Left ventricle myocardium inferior (tissue), 1 donor: ENCODE measurements at places on chromosomes 2 and 18. TPM values are rescaled to one million over a fixed set of nuclear protein-coding genes. Genes with fewer than 3 reads are reported as not detected.
A peak's percentile ranks its signal among the peaks of the same experiment; 100 is the strongest.

- DNase-seq, result no peak
Measured at GRCh38 chr2:216698895-216699294, 3.5 kb upstream of the IGFBP5 start.

DNA sequence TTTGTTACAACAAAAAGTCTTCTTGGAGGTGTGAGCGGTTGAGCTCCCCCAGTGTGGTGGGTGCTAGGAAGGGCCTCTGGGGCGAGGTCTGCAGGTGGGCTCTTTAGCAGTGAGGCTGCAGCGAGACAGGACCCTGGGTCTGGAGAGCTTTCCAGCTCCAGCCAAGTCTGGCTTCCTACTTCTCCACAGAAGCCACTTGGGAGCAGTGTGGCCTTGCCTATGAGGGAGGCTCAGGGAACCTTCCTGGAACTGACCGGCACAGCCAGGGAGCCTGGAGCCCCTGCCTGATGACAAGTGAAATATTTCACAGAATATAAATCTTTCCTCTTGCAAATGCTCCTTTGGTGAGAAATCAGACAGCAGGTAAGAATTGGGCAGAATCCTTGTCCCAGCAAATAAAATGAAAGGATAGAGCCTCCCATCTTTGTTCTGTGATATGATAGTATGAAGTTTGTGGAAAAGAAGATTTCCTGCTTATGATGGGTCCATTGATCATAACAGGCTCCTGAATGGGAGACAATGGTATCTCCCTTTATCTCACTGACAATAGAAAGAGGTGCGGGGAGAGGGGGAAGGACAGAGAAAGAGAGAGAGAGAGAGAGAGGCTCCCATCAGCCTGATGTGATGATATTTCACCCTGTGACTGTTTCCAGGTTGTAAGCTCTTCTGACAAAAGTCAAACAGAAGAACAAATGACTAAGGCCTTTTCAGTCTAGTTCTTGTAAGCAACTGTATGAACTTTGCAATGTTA lies 289.8 kb upstream of the SPRED2 start:
- peak; percentile 29 for DNase-seq

DNA sequence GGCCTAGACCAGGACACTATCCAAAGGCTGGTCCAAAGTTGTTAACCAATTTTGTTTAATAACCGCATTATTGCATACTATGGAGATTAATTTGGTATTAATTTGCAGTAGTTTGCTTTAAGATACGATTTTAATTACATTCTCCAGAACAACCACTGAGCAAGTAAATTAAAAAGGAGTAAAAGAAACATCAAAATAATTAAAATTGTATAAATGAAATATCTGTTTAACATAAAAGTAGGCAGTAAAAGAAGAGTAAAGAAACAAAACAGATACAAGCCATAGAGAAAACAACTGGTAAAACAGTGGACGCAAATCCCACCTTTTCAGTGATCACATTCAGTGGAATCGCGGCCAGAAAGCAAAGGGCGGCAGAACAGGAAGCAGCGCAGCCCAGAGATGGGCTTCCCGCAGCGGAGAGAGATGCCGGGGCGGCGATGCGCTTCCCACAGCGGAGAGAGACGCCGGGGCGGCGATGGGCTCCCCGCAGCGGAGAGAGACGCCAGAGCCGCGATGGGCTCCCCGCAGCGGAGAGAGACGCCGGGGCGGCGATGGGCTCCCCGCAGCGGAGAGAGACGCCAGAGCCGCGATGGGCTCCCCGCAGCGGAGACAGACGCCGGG lies 176.8 kb downstream of the RTP5 start:
- no peak for DNase-seq

GRCh38 chr2:33322612-33323011 lies 153.8 kb upstream of the RASGRP3 start:
- DNase-seq, result no peak

DNA sequence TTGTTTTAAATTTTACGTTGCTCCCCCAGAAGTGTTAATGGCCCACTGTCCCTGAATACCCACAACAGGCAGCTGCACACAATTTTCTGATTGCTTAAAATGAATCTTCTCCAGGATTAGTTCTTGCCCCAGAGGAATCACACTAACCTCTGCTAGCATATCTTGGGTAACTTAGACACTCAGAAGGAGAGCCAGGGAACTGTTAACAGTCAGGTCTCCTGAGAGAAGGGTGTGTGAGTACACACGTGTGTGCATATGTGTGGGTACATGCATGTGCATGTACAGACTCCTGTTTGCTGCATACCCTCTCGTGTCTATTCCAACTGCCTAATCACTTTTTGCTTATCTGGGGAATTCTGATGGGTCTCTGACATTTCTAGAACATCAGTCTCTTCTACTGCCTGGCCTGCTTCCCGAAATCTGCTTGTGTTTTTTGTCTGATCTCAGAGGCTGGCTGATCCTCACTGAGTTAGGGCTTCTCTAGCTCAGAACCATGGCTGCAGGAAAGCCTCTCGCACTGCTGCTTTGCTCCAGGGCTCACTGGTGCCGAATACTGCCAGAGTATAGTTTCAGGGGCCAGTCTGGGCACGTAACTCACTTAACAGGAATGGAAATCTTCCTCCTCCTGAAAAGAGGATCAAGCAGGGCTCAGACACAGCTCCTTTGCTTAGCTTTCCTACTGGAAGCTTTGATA lies 62.8 kb downstream of the PRELID3A start:
- no peak for DNase-seq

DNA sequence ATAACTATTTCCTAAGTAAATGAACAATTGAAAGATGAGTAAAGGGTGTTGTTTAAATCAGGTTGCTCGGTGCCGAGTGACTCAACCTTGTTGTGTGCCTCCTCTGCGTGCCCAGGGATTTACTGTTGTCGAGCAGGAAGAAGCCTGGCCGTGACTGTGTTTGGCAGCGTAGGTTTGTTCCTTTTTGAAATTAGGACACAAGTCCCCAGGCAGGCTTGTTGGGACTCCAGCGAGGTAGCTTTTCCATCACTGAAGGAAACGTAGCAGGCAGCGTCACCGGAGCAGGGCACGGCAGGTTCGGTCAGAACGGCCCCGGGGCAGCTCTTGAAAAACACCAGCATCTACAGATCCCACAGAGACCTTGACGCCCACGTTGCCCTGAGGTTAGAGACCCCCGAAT lies 48.6 kb downstream of the TMEM18 start:
- no peak for DNase-seq

- DNase-seq, result no peak
Measured at GRCh38 chr2:162677476-162677875, 161.1 kb downstream of the KCNH7 start.

- no peak for DNase-seq
Measured at GRCh38 chr2:103172821-103173220, 411.0 kb downstream of the TMEM182 start.

DNA sequence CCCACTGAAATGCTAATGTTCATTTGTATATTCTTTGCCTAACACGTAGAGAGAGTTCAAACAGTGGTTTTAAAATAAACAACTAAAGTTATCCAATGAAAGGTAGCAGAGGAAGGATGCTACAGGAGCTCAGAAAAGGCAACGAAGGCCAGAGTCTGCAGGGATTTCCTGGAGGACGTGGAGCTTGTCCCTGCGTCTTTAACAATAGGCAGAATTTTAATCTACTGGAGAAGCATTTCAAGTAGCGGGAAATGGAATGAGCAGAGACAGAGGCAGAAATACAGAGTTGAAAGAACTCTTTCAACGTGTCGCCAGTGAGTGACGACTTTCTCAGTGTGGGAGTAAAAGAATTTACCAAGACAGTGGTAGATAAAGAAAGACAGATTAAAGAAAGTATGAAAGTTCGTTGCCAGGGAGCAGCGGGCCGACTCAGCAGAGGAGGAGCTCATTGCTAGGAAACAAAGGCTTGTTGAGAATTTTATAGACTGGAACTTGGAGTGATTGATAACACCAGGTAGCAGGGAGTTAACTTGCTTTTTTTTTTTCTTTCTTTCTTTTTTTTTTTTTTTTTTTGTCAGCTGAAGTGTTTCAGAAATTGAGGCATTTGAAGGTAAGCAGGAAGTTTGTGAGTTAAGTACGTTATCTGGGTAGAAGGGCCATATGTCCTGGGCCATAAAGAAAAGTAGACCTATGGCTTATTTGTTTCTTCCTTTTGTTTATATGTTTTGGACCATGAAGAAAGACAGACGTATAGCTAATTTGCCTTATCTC lies 625 bp upstream of the NBAS start:
- no peak for DNase-seq

GRCh38 chr18:55509631-55510324 lies 78.2 kb downstream of the TCF4 start:
- DNase-seq, result no peak

DNA sequence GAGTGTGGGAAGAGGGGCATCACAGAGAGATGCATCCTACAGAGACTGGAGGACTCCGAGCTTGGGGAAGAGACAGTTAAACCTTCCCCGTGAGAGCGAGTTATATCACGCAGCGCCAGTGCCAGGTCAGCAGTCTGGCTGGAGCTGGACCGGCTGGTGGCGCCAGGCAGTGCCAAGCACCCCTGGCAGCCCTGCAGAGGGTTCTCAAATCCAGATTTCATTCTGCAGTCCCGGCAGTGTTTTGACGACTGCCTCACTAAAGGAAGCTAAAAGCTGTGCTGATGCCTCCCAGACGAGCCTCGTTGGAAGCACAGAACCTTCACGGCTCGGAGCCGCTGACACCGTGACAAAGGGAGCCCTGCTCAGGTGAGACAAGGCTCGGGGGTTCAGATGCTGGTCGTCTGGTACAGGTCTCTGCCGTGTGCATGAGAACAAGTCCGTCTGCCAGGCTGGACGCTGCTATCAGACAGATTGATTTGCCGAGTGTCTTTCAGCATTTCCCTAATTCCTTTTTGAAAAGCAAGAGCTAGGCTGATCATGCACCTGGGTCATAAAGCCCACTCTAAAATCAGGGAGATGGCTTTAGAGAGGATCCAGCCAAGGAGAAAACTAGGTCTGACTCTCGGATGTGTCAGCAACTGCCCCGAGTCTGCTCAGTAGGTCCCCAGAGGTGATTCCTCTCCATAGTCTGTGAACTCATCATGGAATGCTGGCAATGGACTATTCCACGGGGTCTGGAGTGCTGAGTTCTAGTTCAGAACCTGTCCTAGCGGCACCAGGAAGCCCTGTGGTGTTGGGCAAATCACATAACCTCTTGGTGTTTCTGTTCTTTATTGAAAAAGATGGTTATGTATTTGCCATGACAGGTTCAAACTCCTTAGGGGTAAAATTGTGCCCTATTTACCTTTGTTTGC lies 240.6 kb downstream of the SOX11 start:
- peak; percentile 62 for DNase-seq

DNA sequence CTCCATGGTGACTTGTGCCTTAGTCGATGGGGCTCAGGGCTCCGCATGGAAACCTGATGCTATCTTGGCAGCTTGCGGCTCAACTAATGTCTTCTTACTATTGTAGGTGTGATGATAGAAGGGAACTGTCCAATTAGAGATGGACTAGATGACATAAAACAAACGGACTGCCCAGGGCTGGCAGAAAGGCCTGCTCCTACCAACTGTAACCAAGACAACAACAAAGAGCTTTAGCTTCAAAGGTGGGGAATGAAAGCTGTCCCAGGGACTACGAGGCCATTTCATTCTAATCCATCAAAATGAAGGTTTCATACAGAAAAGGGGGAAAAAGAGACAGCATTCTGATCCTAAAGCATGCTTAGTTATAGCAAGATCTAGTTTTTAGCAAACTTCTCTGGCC lies 186.9 kb upstream of the ACAA2 start:
- no peak for DNase-seq

DNA sequence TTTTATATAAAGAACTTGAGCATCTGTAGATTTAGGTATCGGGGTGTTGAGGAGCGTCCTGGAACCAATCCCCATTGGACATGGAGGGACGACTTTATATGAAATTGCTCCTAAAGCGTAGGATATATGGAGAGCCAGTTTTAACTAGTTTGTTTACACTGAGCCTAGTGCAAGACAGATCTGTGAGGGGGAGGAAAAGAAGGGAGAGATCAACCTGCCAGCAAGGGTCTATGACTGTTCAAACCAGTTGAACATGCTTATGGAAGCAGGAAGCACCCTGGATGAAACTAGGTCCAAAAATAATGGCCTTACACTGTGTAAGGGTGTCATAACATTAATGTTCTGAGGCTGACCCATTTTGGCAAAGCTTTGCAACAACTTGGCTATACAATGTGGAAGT lies 34.0 kb upstream of the SLC40A1 start:
- DNase-seq, result no peak

CACNB4 gene
- 0.25 TPM for total RNA-seq

SERPINB10 gene
- total RNA-seq, result not detected

TMEM247 gene
- not detected for total RNA-seq

COX7A2L gene
- total RNA-seq, result 109 TPM

CMPK2 gene
- total RNA-seq, result 3.2 TPM
